Activated naive CD8-positive, alpha-beta T cell treated with anti-CD3 and anti-CD28 coated beads for 36 hours (primary cell): ENCODE measurements at places on chromosomes 12 and 14. TPM values are rescaled to one million over a fixed set of nuclear protein-coding genes. Genes with fewer than 3 reads are reported as not detected.

Gene CDK17
- total RNA-seq: 31.7 TPM

Gene RGS6
- 0.44 TPM for total RNA-seq

Gene RDH5
- total RNA-seq: 6.7 TPM

Gene KNTC1
- 89.9 TPM for total RNA-seq

Gene MYO1A
- total RNA-seq: 1.4 TPM

Gene PLEKHD1
- total RNA-seq: not detected

Gene CLEC14A
- total RNA-seq: not detected

Gene CLEC4D
- not detected for total RNA-seq

DNA sequence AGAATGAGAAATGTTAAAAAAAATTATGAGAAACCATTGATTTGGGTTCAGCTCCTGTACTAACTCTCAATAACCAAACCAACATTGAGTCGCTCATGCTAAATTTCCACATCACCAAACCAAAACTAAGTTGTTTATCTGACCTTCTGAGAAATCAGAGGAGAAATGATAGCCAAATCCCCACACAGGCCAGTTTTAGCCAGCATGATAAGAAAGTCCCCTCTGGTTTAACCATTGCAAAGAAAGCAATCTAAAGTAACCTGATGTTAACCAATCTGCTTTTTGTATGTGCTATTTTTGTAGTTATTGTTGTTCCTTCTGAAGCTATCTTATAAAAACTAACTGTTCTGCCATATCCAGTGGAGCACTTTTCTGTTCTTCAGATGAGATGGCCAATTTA lies 599.7 kb downstream of the SLC16A7 start:
- DNase-seq: no peak
- no peaks in the 10 kb centered on the region for H3K4me1 ChIP-seq
- no peak overlapping the region for H3K27ac ChIP-seq
- no peak overlapping the region for H3K4me3 ChIP-seq
- no peaks in the 10 kb centered on the region for H3K27me3 ChIP-seq

- no peaks in the 10 kb centered on the region for H3K36me3 ChIP-seq
- DNase-seq: no peak
- no peaks in the 10 kb centered on the region for H3K27me3 ChIP-seq
- H3K4me3 ChIP-seq: no peak overlapping the region
- H3K27ac ChIP-seq: no peak overlapping the region
Measured at GRCh38 chr12:105278043-105278697, 42.2 kb upstream of the APPL2 start.

DNA sequence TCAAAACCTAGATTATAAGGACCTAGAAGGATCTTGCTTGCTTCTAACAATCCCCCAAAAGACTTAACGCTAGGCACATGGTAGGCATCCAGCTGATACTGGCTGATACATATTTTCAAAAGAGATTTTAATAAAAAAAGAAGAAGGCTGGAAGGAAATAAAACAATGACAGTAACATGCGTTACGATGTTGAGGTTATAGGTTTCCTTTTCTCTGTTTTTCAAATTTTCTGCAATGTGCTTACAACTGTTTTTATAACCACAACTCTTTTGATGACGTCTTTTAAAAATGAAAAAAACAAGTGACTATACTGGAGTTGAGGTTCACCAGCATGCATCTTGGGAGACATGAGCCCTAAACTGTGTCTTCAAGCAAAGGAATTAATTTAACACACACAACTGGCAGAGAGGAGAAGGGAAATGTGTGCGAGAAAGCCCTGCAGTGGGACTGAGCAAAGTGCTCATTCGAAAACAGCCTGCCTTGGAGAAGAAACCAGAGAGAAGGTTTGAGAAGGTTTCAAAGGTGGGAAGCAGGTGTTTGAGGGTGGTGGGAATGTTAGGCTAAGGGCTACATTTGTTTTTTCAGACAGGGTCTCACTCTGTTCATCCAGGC lies 80.4 kb downstream of the DUSP16 start:
- peak overlapping the region; percentile 54 for H3K4me3 ChIP-seq
- DNase-seq: no peak
- H3K27ac ChIP-seq: peak overlapping the region; percentile 92
- peaks cover 64% of the 10 kb centered on the region for H3K36me3 ChIP-seq

GRCh38 chr12:122871851-122872780 lies 23.8 kb downstream of the VPS37B start:
- no peaks in the 10 kb centered on the region for H3K27me3 ChIP-seq
- peak; percentile 77 for DNase-seq
- H3K27ac ChIP-seq: peak overlapping the region; percentile 76
- peak overlapping the region; percentile 63 for H3K4me3 ChIP-seq
- H3K36me3 ChIP-seq: peaks cover 29% of the 10 kb centered on the region
- peaks cover 67% of the 10 kb centered on the region for H3K4me1 ChIP-seq

- H3K4me1 ChIP-seq: peaks cover 12% of the 10 kb centered on the region
- peak overlapping the region; percentile 76 for H3K27ac ChIP-seq
- H3K36me3 ChIP-seq: peaks cover 25% of the 10 kb centered on the region
- no peak overlapping the region for H3K4me3 ChIP-seq
Measured at GRCh38 chr12:64729909-64730587, 29.2 kb downstream of the GNS start.

DNA sequence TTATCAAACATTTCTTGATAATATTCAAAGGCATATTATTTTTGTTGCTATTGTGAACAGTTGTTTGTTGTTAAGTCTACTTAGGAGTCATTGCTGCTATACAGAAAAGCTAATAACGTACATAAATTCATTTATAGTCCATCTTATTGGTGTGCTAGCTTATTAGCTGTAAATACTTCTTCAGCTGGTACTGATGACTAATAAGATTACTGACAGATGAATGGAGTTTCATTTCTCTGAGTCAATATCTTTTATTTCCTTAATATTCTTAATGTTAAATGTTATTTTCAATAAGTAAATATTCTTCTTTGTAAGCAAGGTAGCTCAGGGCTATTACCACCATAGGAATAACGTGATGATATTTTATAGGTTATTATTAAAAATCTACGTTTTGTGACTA lies 139.4 kb upstream of the SLCO1C1 start:
- H3K4me1 ChIP-seq: no peaks in the 10 kb centered on the region
- no peak for DNase-seq
- no peak overlapping the region for H3K4me3 ChIP-seq
- no peak overlapping the region for H3K27ac ChIP-seq
- no peaks in the 10 kb centered on the region for H3K36me3 ChIP-seq

- no peak overlapping the region for H3K27ac ChIP-seq
- no peak overlapping the region for H3K4me3 ChIP-seq
- DNase-seq: no peak
- peaks cover 14% of the 10 kb centered on the region for H3K27me3 ChIP-seq
- H3K36me3 ChIP-seq: peaks cover 2% of the 10 kb centered on the region
Measured at GRCh38 chr14:54681811-54682261, 114.9 kb downstream of the SAMD4A start.

DNA sequence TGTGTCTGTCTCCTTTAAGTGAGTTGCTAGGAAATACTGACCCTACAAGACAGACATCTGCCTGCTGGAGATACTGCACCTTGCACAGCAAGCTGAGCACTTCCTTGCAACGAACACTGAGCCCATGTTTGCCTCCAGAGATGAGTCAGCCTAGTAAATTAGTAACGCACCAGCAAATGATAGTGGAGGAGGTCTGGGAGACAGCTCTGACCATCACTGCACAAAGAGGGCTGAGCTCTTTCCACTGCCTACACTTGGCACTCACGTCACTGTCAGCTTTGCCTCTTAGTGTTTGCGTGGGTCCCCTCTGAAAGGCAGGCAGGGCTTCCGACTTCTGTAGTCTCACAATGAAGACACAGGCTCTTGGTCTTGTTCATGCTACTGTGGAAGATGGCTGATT lies 109.0 kb downstream of the APAF1 start:
- peaks cover 16% of the 10 kb centered on the region for H3K27me3 ChIP-seq
- no peaks in the 10 kb centered on the region for H3K36me3 ChIP-seq
- no peak overlapping the region for H3K4me3 ChIP-seq
- no peaks in the 10 kb centered on the region for H3K4me1 ChIP-seq

DNA sequence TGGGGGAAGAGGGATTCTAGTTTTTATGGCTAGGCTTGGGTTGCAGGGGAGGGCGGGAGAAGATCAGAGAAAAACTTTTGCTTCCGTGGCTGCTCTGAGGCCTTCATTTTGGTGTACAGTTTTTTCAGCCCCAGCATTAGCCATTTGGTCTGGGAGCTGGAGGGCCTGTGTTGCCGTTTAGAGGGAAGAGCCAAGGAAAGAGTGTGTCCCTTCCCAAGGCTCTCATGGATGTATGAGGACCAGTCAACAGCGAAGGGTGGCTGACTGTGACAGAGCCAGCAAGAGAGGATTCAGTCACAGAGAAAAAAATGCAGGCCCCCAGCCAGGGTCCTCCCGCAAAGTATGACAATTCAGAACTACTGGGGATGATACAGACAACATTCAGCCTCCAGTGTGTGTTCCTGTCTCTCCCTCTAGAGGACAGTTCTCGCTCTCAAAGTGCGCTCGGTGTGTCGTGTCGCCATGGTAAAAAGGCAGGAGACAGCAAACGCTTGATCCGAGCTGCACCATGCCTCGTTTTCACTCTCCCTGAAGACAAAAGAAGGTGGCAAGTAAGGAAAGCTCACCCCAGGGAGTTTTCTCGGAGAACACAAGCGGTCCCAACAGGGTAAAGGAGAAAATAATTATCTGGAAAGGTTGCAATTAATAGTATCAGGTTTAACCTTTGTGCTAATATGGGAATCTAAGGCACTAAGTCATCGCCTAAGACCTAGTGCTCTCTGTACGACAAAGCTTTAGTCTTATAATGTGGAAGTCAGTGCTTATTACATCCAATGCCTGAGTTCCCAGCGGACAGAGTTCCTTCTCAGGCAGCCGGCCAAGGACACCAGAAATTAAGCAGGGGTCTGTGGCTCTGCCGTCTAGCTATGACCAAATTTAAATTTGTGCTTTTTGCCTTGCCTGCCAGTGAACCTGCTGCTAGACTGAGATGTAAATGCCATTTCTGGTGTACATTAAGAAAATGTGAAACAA lies 157.3 kb upstream of the PLXNC1 start:
- no peak overlapping the region for H3K4me3 ChIP-seq
- H3K27ac ChIP-seq: no peak overlapping the region
- no peaks in the 10 kb centered on the region for H3K27me3 ChIP-seq
- no peak for DNase-seq
- H3K36me3 ChIP-seq: no peaks in the 10 kb centered on the region

GRCh38 chr14:72965249-72965648 lies 39.0 kb downstream of the DCAF4 start:
- DNase-seq: no peak
- no peak overlapping the region for H3K4me3 ChIP-seq
- H3K36me3 ChIP-seq: peaks cover 28% of the 10 kb centered on the region
- no peaks in the 10 kb centered on the region for H3K27me3 ChIP-seq
- peak overlapping the region; percentile 1 for H3K27ac ChIP-seq

DNA sequence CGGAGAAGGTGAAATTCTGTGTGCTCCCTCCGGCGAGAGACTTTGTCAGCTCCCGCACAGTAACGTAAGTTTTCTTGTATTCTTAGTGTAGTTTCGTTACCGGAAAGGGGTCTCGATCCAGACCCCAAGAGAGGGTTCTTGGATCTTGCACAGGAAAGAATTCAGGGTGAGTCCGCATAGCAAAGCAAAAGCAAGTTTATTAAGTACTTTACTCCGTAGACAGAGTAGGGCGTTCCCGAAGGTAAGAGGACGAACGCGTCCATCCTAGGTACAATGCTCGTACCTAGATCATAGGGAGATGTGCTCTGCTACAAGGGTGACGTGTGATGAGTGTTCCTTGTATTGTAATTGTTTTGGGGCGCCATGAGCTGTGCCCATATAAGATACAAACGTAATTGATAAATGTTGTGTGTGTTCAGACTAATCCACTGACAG lies 293 bp downstream of the IFI27L1 start:
- DNase-seq: no peak
- peaks cover 38% of the 10 kb centered on the region for H3K4me1 ChIP-seq
- peak overlapping the region; percentile 100 for H3K4me3 ChIP-seq
- H3K27me3 ChIP-seq: no peaks in the 10 kb centered on the region
- H3K27ac ChIP-seq: peak overlapping the region; percentile 100

GRCh38 chr14:59347915-59348314 lies 117.3 kb downstream of the GPR135 start:
- H3K4me3 ChIP-seq: no peak overlapping the region
- H3K36me3 ChIP-seq: peaks cover 3% of the 10 kb centered on the region
- DNase-seq: no peak
- no peaks in the 10 kb centered on the region for H3K27me3 ChIP-seq

DNA sequence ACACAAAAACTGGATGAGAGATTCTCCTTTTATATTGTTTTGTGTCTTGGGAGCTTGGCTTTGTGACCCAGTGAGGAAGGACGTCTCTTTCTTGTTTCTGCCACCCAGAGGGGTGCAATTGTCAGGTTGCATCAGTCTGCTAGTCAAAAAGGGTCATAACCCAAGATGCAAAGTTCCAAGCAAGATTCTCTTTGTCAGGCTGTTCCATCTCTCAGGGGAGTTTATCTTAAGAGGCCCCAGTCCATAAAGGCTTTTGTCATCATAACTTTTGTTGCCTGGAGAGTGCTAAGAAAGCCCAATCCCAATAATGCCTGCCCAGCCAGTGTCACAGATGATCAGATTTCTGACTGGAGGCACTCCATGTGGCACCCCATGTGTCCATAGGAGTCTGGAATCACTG lies 444.9 kb downstream of the TRHDE start:
- DNase-seq: no peak
- no peaks in the 10 kb centered on the region for H3K36me3 ChIP-seq
- no peaks in the 10 kb centered on the region for H3K27me3 ChIP-seq
- H3K4me1 ChIP-seq: no peaks in the 10 kb centered on the region
- H3K27ac ChIP-seq: no peak overlapping the region
- H3K4me3 ChIP-seq: no peak overlapping the region

- H3K4me1 ChIP-seq: no peaks in the 10 kb centered on the region
- DNase-seq: no peak
- no peak overlapping the region for H3K4me3 ChIP-seq
- no peaks in the 10 kb centered on the region for H3K36me3 ChIP-seq
Measured at GRCh38 chr14:74978416-74978947, 23.1 kb upstream of the PGF start.
